GM12878 (cell line): ENCODE measurements at places on chromosomes 3 and 15.

GRCh38 chr3:103976931-103977339 is 1389.8 kb upstream of the ALCAM start:
- no peak for DNase-seq

DNA sequence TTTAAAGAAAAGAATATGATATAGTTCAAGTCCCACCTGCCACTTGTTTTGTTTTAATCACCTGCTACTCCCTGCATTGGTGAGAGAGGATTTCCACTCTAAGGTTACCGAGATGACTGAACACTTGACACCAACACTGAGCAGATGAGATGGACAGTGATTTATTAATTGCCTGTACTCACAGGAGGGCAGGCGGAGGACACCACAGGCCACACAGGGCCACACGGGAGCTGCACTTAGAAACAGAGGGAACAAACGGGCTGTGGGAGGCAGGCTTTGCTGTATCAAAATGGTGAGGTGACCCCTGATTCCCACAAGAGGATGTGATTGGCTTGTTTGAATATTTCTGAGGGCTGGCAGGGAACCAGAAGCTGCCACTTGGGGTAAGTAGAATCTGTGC is 10.8 kb downstream of the MINAR1 start:
- DNase-seq = no peak

DNA sequence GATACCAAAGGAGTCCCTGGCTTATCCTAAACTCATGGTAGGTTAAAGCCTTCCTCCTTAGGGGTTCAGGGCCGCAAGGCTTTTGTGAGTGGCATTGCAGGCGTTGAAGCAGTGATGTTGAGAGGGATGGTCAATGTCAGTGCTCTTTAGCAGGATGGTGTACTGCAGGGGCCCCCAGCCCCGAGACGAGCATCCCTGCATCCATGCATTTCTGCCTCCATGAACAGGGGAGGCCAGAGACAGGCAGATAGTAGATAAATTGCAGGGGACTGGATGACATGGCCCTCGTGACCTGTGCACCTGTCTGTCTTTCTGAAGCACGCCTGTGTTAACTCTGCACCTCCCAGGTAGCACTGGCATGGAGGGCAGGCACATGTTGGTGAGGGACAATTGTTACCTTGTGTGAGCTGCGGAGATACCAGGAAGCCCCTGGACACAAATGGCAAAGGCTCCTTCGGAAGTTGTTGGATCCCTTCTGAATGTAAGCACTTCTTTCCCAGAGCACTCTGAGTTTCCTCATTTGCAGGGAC is 133.5 kb downstream of the SNRPN start:
- no peak for DNase-seq

DNA sequence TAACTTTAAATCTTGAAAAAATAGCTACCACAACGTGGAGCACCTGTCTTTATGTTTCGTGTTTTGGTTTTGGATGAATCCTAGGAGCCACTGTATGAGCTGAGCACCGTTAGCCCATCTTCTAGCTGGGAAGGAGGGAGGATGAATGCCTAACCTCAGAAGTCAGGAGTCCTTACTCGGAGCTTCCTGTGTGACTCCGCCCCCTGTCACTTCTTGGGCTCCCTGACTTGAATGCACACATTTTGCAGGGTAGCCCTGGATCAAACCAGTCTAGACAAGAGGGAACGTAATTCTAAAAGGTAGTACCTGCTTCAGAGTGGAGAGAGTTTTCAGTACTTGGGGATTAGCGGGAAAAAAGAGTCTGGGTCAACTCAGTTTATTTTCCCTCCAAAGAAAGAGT is 5.3 kb downstream of the GABRA5 start:
- no peak for DNase-seq

DNA sequence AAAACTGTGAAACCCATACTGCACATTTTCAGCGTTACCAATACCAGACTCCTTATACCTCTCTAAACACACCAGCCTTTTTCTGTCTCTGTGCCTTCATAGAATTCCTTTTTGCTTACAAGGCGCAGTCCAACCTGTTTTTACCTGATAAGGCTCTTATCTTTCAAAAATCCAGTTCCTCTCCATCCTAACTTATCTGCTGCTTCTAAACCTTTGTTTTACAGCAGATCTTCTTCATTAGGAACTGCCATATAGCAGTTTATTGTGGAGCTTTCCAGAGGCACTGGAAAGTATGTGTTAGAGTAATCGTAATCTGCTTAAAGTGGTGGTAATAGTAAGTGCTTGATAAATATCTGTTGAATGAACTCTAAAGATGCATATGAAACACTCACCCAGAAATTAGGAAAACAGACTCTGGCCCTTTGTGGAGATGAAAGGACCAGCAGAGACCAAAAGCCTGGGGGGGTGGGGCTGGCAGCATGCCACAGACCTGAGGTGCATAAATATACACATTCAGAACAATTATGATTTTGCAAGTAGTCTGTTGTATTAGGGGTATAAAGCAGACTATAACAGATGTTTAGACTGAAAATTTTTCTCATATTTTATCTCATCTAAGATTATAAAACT is 29.3 kb downstream of the PPP2R3A start:
- DNase-seq = no peak

- no peak for DNase-seq
Measured at GRCh38 chr3:126990890-126991289, 8.0 kb downstream of the PLXNA1 start.

GRCh38 chr3:56772952-56773938 is 28.5 kb downstream of the ARHGEF3 start:
- no peak for DNase-seq

DNA sequence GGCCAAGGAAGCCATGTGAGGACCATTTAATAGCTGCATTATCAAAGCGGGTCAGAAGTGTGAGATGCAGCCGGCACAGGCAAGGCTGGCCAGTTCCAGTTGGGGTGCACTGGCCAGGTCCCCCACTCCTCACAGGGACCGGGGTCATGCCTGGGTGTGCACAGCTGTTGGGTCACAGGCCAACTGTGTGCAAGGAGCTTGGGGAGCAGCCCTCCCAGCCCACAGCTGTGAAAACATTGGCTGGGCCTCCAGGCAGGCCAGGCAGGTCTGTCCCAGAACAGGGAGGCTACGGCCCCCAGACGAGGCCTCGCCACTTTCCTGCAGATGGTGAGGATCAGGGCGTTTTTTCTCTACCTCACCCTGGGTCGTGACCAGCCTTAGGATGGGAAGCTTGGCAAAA is 521.0 kb downstream of the NTRK3 start:
- DNase-seq = no peak

DNA sequence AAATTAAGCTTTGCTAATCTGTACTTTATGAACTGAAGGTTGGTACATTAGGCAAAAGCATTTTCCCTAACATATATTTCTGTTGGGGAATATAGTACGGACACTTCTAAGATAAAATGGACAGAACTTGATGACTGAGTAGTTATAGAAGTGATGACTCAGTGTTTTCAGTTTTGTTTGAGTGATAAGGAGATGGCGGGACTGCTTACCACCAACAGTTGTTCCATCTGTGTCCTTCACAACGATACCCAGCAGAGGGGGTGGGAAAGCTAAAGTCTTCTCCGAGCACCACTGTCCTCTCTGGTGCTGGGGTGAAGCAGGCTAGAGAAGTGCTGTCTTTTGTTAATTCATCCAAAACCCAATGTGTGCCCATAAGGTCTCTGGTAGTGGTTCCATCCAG is 195.8 kb downstream of the CD47 start:
- DNase-seq = no peak

- DNase-seq = no peak
Measured at GRCh38 chr15:70382762-70383458, 285.2 kb upstream of the TLE3 start.

GRCh38 chr3:79154865-79155264 is 612.9 kb downstream of the ROBO1 start:
- no peak for DNase-seq

GRCh38 chr3:178482981-178483380 is 53.3 kb upstream of the KCNMB2 start:
- DNase-seq = no peak

DNA sequence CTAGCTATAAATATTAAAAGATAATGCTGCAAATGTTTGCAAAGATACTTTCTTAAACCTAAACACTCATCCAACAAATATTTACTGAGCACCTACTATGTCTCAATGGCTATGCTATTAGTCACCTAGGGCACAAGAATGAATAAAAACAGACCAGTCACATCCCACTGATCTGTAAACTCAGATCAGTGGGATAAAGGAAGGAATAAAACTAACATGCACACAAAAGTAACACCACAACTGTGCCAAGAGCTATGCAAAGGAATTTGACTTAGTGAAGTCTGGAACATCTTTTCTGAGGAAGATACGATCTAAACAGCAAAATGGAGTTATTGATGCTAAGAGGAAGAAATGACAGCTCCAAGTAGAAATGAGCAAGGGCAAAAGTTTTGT is 56.6 kb downstream of the CBLB start:
- DNase-seq = no peak

DNA sequence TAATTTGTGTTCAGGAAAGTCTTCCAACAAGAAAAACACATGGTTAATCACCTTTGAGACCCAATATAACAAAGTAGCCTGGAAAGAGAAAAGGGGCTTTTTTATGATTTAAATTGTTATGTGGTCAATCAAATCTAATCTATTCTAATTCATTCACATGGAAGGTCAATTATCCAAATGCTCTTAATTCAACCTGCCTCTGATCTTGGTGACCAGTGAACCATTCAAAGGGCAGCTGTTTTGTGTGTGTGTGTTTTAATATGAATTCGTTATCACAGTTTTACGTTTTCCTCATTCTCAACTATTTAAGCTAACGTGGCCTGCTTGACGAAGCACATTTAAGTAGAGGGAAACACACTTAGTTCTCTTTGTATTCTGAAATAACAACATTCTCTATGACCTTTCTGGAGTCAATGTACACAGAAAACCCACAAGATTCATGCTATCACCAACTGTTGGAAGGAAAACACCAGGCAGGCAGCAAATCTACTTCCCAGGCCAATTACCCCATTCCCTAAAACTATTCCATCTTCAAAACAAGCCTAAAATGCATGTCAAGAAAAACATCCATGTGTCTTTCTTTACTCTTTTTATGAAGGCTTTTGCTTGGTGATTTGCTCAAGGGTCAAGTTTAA is 195.4 kb downstream of the SUCLG2 start:
- DNase-seq = no peak

- DNase-seq = no peak
Measured at GRCh38 chr3:71949442-71949841, 164.5 kb upstream of the PROK2 start.

GRCh38 chr15:67828969-67829646 is 3.8 kb downstream of the SKOR1 start:
- no peak for DNase-seq

DNA sequence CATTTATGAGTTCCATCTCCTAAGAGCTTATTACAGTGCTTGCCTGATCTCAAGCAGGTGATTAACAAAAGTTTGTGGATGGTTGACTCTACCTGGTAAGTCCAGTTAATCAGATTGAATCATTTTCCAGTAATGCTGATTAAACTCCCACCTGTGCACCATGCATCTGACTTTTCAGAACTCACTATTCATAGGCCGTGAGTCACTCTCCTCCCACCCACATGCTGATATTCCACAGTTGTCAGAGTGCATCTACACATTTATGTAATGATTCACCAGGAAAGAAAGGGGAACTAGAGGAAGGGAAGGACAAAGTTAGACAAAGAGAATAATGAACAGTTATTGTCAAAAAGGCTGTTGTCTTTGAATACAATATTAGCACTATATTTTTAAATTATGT is 106.2 kb upstream of the UBE3A start:
- DNase-seq = no peak

DNA sequence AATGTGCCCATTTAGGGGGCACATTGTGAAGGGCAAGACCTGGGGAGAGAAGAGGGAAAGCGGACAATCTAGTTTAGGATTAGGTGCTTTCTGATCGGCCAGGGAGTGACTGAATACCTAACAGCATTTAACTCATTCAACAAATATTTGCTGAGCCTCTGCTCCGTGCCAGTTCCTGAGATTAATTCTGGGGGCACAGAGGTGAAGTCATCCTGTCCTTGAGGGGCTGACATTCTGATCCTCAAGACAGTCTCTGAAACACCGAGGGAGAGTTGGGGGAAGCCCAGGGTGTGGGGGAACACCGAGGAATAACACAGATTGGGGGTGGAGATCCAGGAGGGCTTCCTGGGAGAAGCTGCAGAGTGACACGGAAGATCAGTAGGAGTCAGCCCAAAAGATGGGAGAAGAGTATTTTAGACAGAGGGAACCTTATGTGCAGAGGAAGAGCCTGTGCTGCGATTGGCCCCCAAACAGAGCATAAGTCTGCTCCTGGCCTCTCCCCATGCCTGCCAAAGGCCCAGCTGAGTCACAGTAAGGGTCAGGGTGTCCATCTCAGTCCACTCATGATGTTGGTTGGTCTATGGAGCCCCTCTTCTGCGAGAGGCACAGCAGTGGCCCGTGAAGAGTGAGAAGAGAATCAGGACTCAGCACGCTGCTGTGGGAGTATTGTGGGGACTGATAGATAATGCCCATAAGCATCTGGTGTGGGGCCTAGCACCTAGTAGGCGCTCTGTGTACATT is 60.2 kb downstream of the AMOTL2 start:
- DNase-seq = no peak

DNA sequence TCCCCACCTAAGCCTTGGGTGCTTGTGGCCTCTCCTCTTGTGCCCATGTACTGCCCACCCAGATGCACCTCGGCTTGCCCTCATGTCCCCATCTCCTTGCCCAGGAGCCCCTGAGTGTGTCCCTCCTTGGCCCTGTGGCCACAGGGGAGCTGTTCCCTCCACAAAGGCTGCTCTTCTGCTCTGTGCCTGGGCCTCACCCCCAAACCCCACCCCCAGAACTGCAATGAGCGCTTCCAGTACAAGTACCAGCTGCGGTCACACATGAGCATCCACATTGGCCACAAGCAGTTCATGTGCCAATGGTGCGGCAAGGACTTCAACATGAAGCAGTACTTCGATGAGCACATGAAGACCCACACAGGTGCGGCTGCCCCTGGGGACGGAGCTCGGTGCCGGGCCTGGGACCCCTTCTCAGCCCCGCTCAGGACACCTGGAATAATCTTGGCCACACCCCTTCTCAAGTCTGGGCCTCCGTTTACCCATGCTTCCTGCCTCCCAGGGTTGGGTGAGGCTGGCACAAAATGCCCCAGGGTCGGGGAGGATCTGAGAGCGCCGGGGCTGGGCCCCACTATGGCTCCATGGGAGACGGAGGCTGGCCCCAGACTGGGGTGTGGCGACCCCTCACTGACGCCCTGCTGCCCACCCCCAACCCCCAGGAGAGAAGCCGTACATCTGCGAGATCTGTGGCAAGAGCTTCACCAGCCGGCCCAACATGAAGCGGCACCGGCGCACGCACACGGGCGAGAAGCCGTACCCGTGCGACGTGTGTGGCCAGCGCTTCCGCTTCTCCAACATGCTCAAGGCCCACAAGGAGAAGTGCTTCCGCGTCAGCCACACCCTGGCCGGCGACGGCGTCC is 10.3 kb downstream of the ZBTB47 start:
- no peak for DNase-seq

- DNase-seq = no peak
Measured at GRCh38 chr3:170487031-170487430, 68.4 kb downstream of the CLDN11 start.

DNA sequence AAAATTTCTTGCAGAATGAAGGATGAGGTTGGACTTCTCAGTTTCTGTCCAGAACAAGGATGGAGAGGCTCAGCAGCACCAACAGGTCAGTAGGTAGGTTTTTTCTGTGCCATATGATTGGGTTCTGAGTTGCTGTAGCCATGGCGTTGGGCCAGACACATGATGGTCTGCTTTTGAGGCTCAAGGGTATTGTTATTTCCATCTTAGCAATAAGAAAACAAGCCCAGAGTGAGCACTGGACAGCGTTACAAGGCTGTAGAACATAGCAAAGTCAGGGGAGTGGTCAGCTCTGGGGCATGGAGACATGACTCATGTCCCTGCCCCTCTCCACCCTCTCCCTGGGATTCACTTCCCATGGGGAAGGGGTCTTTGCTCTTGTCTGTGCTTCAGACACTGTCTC is 137.6 kb upstream of the TOPAZ1 start:
- DNase-seq = no peak

- peak; percentile 49 for DNase-seq
Measured at GRCh38 chr15:99239545-99240198, 9.7 kb downstream of the TTC23 start.
